Thymus (tissue), 14 donors: ENCODE measurements at places on chromosomes 6 and 20. TPM values are rescaled to one million over a fixed set of nuclear protein-coding genes. Genes with fewer than 3 reads are reported as not detected.

Gene SLC22A7
- 0.09 TPM for total RNA-seq

Gene SNX14
- 51.7 TPM for total RNA-seq

Gene CTCFL
- 0.05 TPM for total RNA-seq

Gene DCBLD1
- 1.3 TPM for total RNA-seq

Gene CDYL
- 56.0 TPM for total RNA-seq

Gene EDN3
- total RNA-seq = 1.1 TPM
